ENCODE measurements at places on chromosomes 6 and 20.

- no peak for DNase-seq
These were observed 33.2 kb upstream of the SULF2 start for GRCh38 chr20:47818466-47818865.

DNA sequence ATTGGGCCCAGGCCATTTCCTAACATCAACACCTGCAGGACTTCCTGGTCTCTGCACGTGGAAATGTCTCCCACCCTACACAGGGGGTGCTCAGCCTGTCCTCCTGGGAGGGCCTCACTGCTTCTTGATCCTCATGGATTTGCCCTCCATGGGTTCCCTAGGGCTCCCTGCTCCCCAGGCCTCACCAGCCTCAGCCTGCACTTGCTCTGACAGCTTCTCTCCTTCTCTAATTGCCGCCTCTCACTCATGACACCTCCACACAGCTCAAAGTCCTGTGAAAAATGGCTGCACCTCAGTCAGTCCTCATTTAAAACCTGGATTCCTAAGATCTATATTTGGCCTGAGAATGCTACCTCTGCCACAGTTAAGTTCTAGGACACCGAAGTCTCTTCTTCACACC, 130.6 kb downstream of the PXDC1 start:
- DNase-seq: no peak

GRCh38 chr6:25927178-25927577, 3.3 kb downstream of the SLC17A2 start:
- no peak for DNase-seq

- DNase-seq: no peak
These were observed 52.7 kb downstream of the PYGB start for GRCh38 chr20:25300496-25301170.

- no peak for DNase-seq
These were observed 12.1 kb downstream of the TMEM200A start for GRCh38 chr6:130377915-130378314.

- DNase-seq: no peak
These were observed 179.5 kb upstream of the LAMP5 start for GRCh38 chr20:9334866-9335265.

DNA sequence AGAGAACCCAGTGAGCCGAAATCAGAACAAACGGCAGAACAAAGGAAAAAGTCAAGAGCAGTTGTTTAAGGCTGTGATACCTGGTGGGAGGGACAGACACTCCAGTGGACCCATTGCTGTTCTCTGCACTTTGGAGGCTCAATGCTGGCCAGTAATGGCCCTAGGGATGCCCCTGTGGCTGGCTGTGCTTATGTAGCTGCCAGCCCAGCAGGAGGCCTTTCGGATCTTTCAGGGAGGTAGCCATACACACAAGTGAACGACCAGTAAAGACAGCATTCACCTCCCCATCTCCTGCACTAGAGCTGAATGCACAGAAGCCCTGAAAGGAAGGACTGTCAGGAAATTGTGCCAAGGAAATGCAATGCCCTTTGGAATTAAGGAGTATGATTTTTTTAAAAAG, 34.3 kb downstream of the GPLD1 start:
- DNase-seq: no peak

GRCh38 chr6:1188199-1188598, 123.7 kb upstream of the FOXQ1 start:
- DNase-seq: no peak

All from NCI-H1694 (cell line).